ENCODE measurements at places on chromosomes 16 and 17. TPM values are rescaled to one million over a fixed set of nuclear protein-coding genes. Genes with fewer than 3 reads are reported as not detected.

The CLDN7 gene
- polyA plus RNA-seq: 36.4 TPM

The RCVRN gene
- polyA plus RNA-seq: 0.17 TPM

The G6PC1 gene
- 0.17 TPM for polyA plus RNA-seq

The MAFG gene
- 8.1 TPM for polyA plus RNA-seq

The SLC52A1 gene
- polyA plus RNA-seq: 0.18 TPM

The SOX9 gene
- polyA plus RNA-seq: 72.1 TPM

The CACNA1G gene
- polyA plus RNA-seq: 38.2 TPM

The TMEM204 gene
- polyA plus RNA-seq: 19.2 TPM

The XAF1 gene
- polyA plus RNA-seq: 41.3 TPM

The CHST4 gene
- 0.10 TPM for polyA plus RNA-seq

The RRN3 gene
- polyA plus RNA-seq: 54.9 TPM

The LITAFD gene
- 0.18 TPM for polyA plus RNA-seq

The GCGR gene
- polyA plus RNA-seq: 0.26 TPM

The TNFRSF13B gene
- polyA plus RNA-seq: not detected

Data from left lung (tissue), 14 donors.